WTC11 (cell line): ENCODE measurements at places on chromosomes 1 and 21. TPM values are rescaled to one million over a fixed set of nuclear protein-coding genes. Genes with fewer than 3 reads are reported as not detected.

- DNase-seq = no peak
Measured at GRCh38 chr1:150563340-150564038, 14.3 kb downstream of the ADAMTSL4 start.

DNA sequence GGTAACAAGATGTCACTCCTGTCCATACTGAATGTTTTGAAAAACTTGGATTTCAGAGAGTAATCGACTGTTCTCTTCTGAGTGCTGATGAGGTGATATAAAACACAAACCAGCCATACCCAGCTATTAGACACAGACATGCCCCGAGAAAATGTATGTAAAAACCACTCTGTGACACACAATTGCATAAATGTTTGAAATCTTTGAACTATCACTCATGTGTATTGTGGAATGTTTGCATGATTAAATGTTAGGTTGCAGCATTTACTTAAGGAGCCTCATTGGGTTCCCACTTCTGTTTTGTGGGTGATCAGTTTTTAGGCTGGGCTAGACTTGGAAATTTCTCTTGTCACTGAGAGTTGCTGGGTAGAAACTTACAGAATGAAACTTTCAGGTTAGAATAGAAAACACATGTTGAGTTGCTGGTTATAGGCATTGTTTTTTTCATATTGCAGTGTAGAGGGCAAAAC is 270.4 kb upstream of the B3GALT2 start:
- DNase-seq = no peak

DNA sequence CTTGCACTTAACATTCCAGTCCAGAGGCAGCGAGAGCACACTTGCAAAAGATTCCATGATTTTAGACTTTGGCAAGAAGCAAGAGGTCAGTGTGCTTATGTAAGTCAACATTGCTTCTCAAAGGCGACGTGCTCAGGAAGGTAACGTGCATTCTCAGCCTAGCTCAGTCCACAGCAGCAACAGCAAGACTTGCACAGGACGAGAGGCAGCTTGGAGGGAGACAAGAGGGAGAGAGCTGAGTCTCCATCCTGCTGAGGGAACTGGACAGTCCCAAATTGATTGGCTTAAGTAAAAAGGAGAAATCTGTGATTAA is 56.5 kb downstream of the PTP4A2 start:
- DNase-seq = no peak

DNA sequence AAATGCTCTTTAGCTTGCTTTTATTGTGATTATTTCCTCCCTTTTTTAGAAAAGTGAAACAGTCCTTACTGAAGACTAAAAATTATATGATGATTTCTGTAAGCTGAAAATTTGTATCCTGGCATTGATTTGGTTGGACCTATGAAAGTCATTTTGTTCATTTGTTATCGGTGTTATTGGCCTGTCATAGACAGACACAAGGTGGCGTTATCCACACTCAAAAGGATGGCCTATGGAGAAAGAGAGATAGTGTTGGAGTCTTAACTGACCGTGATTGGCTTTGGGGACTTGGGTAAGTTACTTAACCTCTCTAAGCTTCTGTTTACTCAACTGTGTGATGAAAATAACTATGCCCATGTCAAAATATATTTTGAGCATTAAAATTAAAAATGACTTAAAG is 203.6 kb upstream of the CHODL start:
- peak; percentile 15 for DNase-seq

DNA sequence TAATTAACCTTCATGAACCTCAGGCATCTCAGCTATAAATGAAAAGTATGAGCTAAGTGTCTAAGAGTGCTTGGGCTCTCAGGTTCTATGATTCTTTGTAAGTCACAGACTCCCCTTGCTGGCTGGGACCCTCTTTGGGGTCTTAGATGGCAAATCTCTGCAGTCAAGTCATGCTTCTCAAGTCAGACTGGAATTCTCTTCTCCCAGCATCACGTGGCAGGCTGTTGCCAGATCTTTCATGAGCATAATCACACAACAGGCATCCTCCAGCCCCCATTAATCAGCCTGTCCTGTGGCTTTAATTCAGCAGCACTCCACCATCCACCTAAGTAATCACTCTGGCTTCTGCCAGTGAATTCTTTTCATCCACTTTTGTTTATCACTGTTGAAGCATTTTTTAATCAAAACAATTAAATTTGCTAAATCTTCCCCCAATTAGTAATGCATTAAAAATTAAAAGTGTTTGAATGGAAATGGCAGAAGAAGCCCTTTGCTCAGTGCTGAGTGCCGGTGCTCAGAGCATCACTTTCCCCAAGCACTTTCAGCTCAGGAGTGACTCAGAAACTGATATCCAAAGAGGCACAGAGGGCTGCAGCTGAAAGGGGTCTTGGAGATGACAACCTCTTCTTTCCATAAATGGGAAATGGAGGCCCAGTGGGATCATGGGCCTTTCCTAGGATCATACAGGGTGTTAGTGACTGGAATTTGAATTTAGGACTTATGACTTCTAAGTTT is 50.2 kb downstream of the C8A start:
- no peak for DNase-seq

- DNase-seq = no peak
Measured at GRCh38 chr1:229157480-229157879, 113.4 kb upstream of the RAB4A start.

- no peak for DNase-seq
Measured at GRCh38 chr1:40245686-40246085, 2.1 kb upstream of the TMCO2 start.

GRCh38 chr1:168767894-168768584 is 39.0 kb upstream of the DPT start:
- DNase-seq = no peak

DNA sequence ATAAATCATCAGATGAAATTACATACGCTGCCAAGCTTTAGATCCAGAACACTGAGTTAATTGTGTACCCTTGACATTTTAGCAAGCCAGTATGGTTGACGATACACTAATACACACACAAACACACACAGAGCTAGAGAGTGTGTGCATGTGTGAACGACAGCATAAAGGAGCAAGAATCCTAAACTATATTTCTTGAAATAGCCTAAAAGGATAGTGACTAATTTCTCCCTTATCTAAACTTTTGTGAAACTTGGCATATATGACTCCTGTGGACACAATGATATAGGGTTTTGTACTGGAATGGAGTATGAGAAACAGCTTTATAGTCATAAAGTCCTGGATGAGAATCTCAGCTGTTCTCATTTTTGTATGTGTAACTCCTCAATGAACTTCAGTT is 65.1 kb upstream of the DMRTA2 start:
- DNase-seq = no peak

DNA sequence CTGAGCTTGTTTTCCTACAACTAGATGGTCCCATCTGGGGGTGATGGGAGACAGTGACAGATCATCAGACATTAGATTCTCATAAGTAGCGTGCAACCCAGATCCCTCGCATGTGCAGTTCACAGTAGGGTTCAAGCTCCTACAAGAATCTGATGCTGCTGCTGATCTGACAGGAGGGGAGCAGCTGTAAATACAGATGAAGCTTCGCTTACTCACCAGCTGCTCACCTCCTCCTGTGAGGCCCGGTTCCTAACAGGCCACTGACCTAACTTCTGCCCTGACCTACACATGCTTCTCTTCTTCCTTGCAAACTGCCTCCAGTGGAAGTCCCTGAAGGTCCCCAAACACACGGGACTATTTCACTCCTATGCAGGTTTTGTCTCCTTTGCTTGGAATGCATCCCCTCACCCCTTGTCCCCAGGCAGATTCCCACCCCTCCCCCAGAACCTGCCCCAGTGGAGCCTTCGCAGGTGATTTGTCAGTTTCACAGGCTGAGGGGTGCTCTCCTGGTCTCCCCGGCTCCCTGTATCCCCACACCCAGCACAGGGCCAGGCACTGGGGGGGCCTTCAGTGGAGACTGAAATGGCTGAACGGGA is 5.7 kb upstream of the ZBTB48 start:
- no peak for DNase-seq

DNA sequence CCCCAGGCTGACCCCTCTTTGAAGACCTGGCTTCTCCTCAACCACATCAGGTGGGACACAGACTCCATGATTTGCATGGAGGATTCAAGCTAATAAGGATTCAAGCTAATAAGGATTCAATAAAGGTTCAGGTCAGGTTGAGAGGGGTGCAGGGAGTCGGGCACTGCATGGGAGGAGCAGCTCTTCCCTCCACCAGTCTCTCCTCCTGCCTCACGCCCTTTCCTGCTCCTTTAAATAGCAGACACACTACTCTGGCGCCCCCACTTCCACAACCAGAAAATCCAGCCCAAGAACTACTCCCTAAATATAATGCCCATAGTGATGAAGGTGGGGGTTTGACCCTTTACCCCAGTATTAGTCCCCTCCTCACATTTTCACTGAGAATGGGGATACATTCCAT is 7.1 kb downstream of the MEX3A start:
- DNase-seq = no peak

The SKI gene
- total RNA-seq = 75.5 to 88.6 TPM (median 75.6 TPM) in 3 replicates

The NGF gene
- 0.25 to 0.55 TPM (median 0.53 TPM) in 3 replicates for total RNA-seq
